ENCODE measurements at places on chromosomes 4 and X. TPM values are rescaled to one million over a fixed set of nuclear protein-coding genes. Genes with fewer than 3 reads are reported as not detected.

The VCX2 gene
- not detected for total RNA-seq

The DCAF12L2 gene
- 0.33 TPM for total RNA-seq

The GALNT7 gene
- total RNA-seq = 67.2 TPM

The ODAM gene
- total RNA-seq = 1.2 TPM

The AIFM1 gene
- 13.5 TPM for total RNA-seq

The CTAG2 gene
- not detected for total RNA-seq

The RAB39B gene
- total RNA-seq = 0.32 TPM

The IL2 gene
- total RNA-seq = not detected

The POU3F4 gene
- total RNA-seq = not detected

The CT45A1 gene
- not detected for total RNA-seq

The CT47B1 gene
- total RNA-seq = not detected

The NAP1L2 gene
- 0.48 TPM for total RNA-seq

The TMSB15A gene
- total RNA-seq = 1.3 TPM

Data from breast epithelium (tissue), 4 donors.